H7 (cell line): ENCODE measurements at places on chromosomes 11 and 22. TPM values are rescaled to one million over a fixed set of nuclear protein-coding genes. Genes with fewer than 3 reads are reported as not detected.

KLHL35 gene
- 1.2 and 2.7 TPM in 2 replicates for total RNA-seq

SLC6A5 gene
- total RNA-seq, result 0.30 TPM in 1 of 2 replicates, not detected in the other

DBX1 gene
- 0.59 and 1.8 TPM in 2 replicates for total RNA-seq

ART1 gene
- total RNA-seq, result 0.07 TPM in 1 of 2 replicates, not detected in the other

KRTAP5-6 gene
- total RNA-seq, result not detected in 2 replicates

DEUP1 gene
- not detected in 2 replicates for total RNA-seq

SFI1 gene
- 8.5 and 18.2 TPM in 2 replicates for total RNA-seq

KRTAP5-10 gene
- 0.14 TPM in 1 of 2 replicates, not detected in the other for total RNA-seq

MS4A6E gene
- not detected in 2 replicates for total RNA-seq

CDCA5 gene
- 83.8 and 88.7 TPM in 2 replicates for total RNA-seq

SOX6 gene
- 0.03 and 0.26 TPM in 2 replicates for total RNA-seq

APOL6 gene
- total RNA-seq, result 0.03 and 0.07 TPM in 2 replicates

XKR3 gene
- total RNA-seq, result not detected in 2 replicates

ACTN3 gene
- total RNA-seq, result 36.9 and 68.8 TPM in 2 replicates

UBQLNL gene
- total RNA-seq, result not detected in 2 replicates

SAA1 gene
- total RNA-seq, result not detected in 2 replicates

ESAM gene
- 0.38 and 0.85 TPM in 2 replicates for total RNA-seq

KDM4D gene
- 3.3 and 3.7 TPM in 2 replicates for total RNA-seq

DEFB131B gene
- total RNA-seq, result not detected in 2 replicates

NRXN2 gene
- 0.85 and 1.9 TPM in 2 replicates for total RNA-seq

TMEM191B gene
- 0.66 and 1.1 TPM in 2 replicates for total RNA-seq

PDE2A gene
- total RNA-seq, result 1.9 and 2.9 TPM in 2 replicates

KLHDC7B gene
- total RNA-seq, result not detected in 2 replicates

GLB1L3 gene
- total RNA-seq, result 24.0 and 35.0 TPM in 2 replicates

UBXN1 gene
- total RNA-seq, result 79.2 and 81.2 TPM in 2 replicates

RFPL1 gene
- total RNA-seq, result 0.42 TPM in 1 of 2 replicates, not detected in the other

PARVG gene
- 0.21 TPM in 1 of 2 replicates, not detected in the other for total RNA-seq

ST14 gene
- total RNA-seq, result 4.5 and 4.7 TPM in 2 replicates

TMEM184B gene
- 44.5 and 46.9 TPM in 2 replicates for total RNA-seq

MGAT3 gene
- total RNA-seq, result 5.0 and 6.5 TPM in 2 replicates

RELT gene
- total RNA-seq, result 6.4 and 8.3 TPM in 2 replicates

SLC22A12 gene
- not detected in 2 replicates for total RNA-seq

OR4A16 gene
- not detected in 2 replicates for total RNA-seq

NAP1L4 gene
- 140 and 142 TPM in 2 replicates for total RNA-seq

DCDC1 gene
- total RNA-seq, result 0.18 and 0.59 TPM in 2 replicates

TENM4 gene
- total RNA-seq, result 21.8 and 29.6 TPM in 2 replicates
